Immature natural killer cell (primary cell): ENCODE measurements at places on chromosomes 3 and 15. TPM values are rescaled to one million over a fixed set of nuclear protein-coding genes. Genes with fewer than 3 reads are reported as not detected.
A peak's percentile ranks its signal among the peaks of the same experiment; 100 is the strongest.

- no peak for DNase-seq
- H3K36me3 ChIP-seq, result peaks cover 5% of the 10 kb centered on the region
- H3K27ac ChIP-seq, result no peak overlapping the region
- H3K4me3 ChIP-seq, result no peak overlapping the region
- H3K4me1 ChIP-seq, result no peaks in the 10 kb centered on the region
Observed at GRCh38 chr3:135215516-135215915, 420.5 kb downstream of the EPHB1 start.

GRCh38 chr3:107850681-107851080 lies 240.2 kb downstream of the CD47 start:
- no peak overlapping the region for H3K4me3 ChIP-seq
- no peaks in the 10 kb centered on the region for H3K4me1 ChIP-seq
- no peak overlapping the region for H3K27ac ChIP-seq
- DNase-seq, result no peak

- DNase-seq, result no peak
- peaks cover 9% of the 10 kb centered on the region for H3K27me3 ChIP-seq
- no peaks in the 10 kb centered on the region for H3K4me1 ChIP-seq
- no peaks in the 10 kb centered on the region for H3K36me3 ChIP-seq
- H3K4me3 ChIP-seq, result no peak overlapping the region
Observed at GRCh38 chr3:64686446-64686908, 1.3 kb downstream of the ADAMTS9 start.

DNA sequence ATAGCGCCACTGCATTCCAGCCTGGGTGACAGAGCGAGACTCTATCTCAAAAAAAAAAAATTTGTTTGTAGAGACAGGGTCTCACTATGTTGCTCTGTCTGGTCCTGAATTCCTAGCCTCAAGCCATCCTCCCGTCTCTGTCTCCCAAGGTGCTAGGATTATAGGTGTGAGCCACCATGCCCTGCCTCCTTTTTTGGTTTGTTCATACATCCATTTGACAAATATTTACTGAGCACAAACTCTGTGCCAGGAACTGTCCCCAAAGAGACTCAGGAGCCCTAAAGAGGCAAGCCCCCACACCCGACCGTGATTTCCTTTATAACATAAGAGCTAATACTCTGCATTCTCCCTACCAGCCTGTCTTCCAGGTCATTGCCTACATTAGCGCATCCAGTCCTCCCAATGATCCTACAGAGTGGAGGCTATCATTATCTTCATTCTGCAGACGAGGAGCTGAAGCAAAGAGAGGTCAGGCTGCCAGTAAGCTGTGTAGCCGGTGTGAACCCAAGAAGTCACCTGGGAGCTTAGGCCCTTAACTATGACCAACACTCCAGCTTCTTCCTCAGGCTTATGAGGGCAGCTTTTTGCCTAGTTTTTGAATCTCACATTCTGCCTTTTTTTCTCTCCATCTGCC lies 6.3 kb upstream of the PXK start:
- H3K4me3 ChIP-seq, result no peak overlapping the region
- no peak for DNase-seq
- H3K27me3 ChIP-seq, result peaks cover 1% of the 10 kb centered on the region
- H3K27ac ChIP-seq, result no peak overlapping the region
- no peaks in the 10 kb centered on the region for H3K36me3 ChIP-seq
- no peaks in the 10 kb centered on the region for H3K4me1 ChIP-seq

DNA sequence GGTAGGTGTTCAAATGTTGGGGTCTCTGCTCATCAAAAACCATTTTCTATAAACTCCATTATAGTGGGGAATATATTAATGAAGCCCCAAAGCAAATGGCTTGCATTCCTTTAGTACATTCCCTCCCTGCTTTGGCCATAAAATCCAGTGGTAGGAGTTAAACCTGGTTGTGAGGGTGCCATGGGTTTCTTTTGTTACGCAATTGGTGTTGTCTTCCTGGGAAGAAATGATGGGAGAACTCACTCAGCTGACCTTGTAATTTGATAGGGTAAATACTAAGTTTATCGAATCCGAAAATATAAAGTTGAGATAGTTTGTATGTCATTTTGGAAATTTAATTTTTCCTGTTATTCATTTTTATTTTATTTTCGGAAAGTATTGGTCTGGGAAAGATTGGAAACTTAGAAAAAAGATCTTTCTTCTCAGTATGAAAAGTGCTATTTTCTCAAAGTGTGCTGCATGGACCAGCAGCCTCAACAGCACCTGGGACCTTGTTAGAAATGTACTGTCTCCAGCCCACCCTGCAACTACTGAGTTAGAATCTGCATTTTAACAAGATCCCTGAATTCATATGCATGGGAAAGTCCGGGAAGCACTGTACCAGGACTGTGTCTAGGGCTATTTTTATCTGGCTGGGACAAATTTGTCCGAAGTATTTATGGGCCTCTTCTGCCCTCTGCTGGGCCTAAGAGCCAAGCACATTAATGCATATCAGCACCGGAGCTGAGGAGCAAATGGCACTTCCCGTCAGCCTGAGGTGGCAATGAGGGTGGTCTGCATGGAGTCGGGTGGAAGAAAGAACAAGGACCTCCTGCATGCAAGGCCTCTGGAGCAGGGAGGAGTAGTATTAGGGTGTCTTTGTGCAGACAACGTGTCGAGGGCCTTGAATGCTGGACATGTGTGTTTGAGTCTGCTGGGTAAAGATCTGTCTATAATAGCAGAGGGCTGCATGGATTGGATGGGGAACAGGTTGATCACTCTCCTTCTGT lies 54.7 kb downstream of the FAM81A start:
- no peaks in the 10 kb centered on the region for H3K4me1 ChIP-seq
- H3K27ac ChIP-seq, result no peak overlapping the region
- no peak overlapping the region for H3K4me3 ChIP-seq
- H3K36me3 ChIP-seq, result no peaks in the 10 kb centered on the region
- no peaks in the 10 kb centered on the region for H3K27me3 ChIP-seq
- peak; percentile 57 for DNase-seq

Gene AMOTL2
- polyA plus RNA-seq, result not detected

Gene SV2B
- not detected for polyA plus RNA-seq

Gene TERB2
- polyA plus RNA-seq, result not detected

- peaks cover 1% of the 10 kb centered on the region for H3K27me3 ChIP-seq
- H3K4me1 ChIP-seq, result peaks cover 8% of the 10 kb centered on the region
- H3K4me3 ChIP-seq, result no peak overlapping the region
- DNase-seq, result no peak
- H3K36me3 ChIP-seq, result no peaks in the 10 kb centered on the region
Observed at GRCh38 chr3:150255826-150256225, 152.3 kb upstream of the TSC22D2 start.

- no peaks in the 10 kb centered on the region for H3K4me1 ChIP-seq
- no peak for DNase-seq
- H3K27ac ChIP-seq, result no peak overlapping the region
- no peak overlapping the region for H3K4me3 ChIP-seq
- H3K36me3 ChIP-seq, result no peaks in the 10 kb centered on the region
- no peaks in the 10 kb centered on the region for H3K27me3 ChIP-seq
Observed at GRCh38 chr3:55724821-55725220, 237.7 kb upstream of the WNT5A start.

DNA sequence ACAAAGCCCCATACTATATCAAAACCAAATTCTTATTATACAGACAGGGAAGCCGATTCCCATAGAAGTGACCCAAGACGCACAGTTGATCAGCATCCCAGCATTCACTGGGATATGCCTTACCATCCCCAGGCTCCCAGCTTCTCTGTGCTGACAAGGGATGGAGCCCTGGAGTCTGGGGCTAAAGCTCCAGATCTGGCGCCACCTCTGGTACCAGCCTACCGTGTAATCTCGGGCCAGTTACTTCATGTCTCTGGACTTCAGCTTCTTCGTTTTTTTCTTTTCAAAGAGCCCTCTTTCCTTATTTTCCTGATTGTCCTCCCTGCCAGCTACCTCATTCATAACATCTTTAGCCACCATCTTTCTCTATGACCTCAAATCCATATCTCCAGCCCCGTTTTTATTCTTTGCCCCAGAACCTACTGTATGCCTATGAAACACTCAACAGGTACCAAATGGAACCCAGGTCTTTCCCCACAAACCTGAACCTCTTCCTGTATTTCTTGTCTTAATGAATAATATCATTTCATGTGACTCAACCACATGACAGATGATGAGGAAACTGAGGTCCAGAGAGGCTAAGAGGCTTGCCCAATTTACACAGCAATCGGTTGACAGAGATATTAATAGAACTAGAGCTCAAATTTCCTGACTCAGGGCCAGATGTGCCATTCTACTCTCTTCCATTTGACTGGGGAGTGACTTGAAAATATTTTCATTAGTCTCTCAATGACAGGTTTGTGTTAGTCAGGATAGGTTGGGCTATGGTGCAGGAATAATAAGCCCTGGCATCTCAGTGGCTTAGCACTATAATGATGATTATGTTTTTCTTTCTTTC lies 85.4 kb upstream of the TLE3 start:
- DNase-seq, result no peak
- H3K27me3 ChIP-seq, result peaks cover 7% of the 10 kb centered on the region
- H3K4me3 ChIP-seq, result no peak overlapping the region
- no peak overlapping the region for H3K27ac ChIP-seq

DNA sequence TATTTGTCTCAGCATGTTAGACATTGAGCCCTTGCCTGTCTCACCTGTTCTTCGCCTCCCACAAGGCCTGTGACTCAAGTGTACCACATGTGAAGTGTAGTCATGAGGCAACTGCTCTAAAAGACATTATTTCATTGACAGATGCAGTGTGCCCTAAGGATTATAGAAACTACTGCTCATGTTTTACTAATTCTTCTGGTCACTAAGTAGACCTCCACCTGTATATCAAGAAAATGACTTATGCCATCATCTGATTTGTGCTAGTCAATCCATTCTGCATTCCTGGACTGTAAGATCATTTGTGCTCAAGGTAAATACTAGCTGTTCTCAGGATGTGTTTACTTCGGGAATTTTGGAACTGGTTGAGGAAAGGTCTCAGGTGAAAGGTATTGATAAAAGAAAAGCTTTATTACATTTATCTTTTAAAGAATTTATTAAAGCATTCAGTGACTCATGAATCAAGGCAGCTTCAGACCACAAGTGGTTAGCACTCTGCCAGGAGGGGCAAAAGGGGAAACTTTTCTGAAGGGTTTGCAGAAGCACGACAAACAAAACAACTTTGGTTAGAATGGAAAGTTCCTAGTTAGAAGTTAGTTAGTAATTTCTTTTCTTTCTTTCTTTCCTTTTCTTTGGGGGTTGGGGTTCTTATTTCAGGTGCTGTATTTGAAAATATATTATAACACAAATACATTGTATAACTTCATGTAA lies 465.3 kb upstream of the CBLB start:
- peaks cover 38% of the 10 kb centered on the region for H3K4me1 ChIP-seq
- peak overlapping the region; percentile 61 for H3K27ac ChIP-seq
- H3K36me3 ChIP-seq, result no peaks in the 10 kb centered on the region
- no peaks in the 10 kb centered on the region for H3K27me3 ChIP-seq
- H3K4me3 ChIP-seq, result peak overlapping the region; percentile 50
